ENCODE measurements at places on chromosomes 6 and 20. TPM values are rescaled to one million over a fixed set of nuclear protein-coding genes. Genes with fewer than 3 reads are reported as not detected.

Gene HSPA1B
- 86.3 TPM for total RNA-seq

Gene NHLRC1
- 4.1 TPM for total RNA-seq

Gene RPN2
- total RNA-seq: 217 TPM

Gene OARD1
- 10.2 TPM for total RNA-seq

Gene ZNF322
- 25.8 TPM for total RNA-seq

Gene FABP7
- not detected for total RNA-seq
